ENCODE measurements at places on chromosomes 7 and 10. TPM values are rescaled to one million over a fixed set of nuclear protein-coding genes. Genes with fewer than 3 reads are reported as not detected.
A peak's percentile ranks its signal among the peaks of the same experiment; 100 is the strongest.

- peaks cover 41% of the 10 kb centered on the region for H3K4me1 ChIP-seq
- DNase-seq = peak; percentile 96
- H3K27ac ChIP-seq = no peak overlapping the region
- H3K27me3 ChIP-seq = no peaks in the 10 kb centered on the region
- H3K36me3 ChIP-seq = no peaks in the 10 kb centered on the region
Measured at GRCh38 chr7:28358423-28358868, 53.9 kb upstream of the CREB5 start.

DNA sequence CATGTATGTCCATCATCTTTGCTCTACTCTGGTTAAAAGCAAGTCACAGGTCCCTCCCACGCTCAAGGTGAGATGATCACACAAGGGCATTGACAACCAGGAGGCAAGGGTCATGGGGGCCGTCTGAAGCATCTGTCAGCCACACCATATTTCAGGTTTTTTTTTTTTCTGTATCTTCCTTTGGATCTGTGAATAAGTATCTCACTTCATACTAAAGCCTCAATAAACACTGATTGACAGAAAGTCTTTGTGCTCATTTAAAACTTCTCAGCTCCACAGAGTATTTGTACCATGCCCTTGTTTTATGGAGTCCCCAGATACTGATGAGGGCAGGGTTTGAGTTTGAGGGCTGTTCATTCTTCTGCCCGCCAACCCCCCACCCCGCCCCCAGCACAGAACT is 45.0 kb downstream of the AUTS2 start:
- peaks cover 8% of the 10 kb centered on the region for H3K4me1 ChIP-seq
- no peak overlapping the region for H3K27ac ChIP-seq
- no peak overlapping the region for H3K4me3 ChIP-seq
- DNase-seq = no peak
- no peaks in the 10 kb centered on the region for H3K36me3 ChIP-seq
- no peaks in the 10 kb centered on the region for H3K27me3 ChIP-seq

DNA sequence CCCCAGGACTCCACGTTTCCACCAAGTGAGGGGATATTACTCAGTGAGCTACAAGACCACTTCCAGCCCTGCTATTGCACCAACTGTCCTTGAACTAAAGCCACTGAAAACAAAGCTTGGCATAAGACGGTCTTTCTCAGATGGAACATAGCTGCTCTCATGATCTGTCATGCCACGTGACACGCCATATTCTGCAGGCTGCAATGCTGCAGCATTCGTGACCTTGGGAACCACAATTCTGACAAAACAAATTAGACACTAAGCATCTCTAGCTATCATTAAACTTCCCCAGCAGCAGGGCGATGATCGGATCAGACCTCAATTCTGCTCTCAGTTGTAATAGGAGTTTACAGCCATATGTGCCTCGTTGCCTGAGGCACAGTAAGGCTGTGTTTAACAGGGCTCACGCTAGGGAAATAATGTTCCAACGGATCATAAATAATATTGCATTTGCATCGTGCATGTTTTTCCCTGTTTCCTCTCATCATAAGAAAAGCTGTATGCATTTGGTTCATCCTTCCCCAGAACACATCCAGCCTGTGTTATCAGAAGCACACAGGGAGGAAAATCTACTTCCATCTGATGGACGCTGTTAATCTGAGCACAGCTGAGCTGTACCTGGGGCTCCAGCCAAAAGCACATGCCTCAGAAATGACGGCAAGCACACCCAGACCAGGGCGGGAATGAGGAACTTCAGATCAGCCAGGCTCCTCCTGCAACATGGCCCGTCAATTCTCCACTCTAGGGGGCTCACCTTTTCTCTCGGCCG is 38.6 kb upstream of the CNPY1 start:
- H3K36me3 ChIP-seq = no peaks in the 10 kb centered on the region
- H3K4me3 ChIP-seq = no peak overlapping the region
- no peak for DNase-seq
- H3K27ac ChIP-seq = no peak overlapping the region

DNA sequence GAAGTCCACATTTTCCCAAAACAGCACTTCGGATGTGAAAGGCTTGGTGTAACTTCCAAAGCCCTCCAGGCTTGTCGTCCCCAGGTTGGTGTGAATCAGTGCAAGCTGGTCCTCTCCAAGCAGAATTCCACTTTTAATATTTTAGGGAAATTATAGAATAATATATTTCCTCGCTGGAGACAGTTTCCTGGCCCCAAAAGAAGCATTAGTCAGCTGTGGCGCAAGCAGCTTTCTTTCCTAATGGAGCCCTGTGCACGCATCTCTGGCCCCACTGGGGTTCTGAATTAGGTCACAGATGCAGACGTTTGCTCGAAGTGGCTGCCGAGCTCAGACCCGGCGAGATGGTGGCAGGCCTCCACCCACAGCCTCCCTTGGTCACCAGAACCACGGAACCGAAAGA is 33.3 kb upstream of the MNX1 start:
- DNase-seq = no peak
- 0 out of 2 replicates have a peak, but pooled peaks cover 4% of the 10 kb centered on the region for H3K27me3 ChIP-seq
- H3K4me3 ChIP-seq = no peak overlapping the region

GRCh38 chr7:77528368-77528767 is 8.7 kb upstream of the PTPN12 start:
- no peaks in the 10 kb centered on the region for H3K4me1 ChIP-seq
- H3K27ac ChIP-seq = no peak overlapping the region
- H3K36me3 ChIP-seq = no peaks in the 10 kb centered on the region
- no peak overlapping the region for H3K4me3 ChIP-seq
- no peaks in the 10 kb centered on the region for H3K27me3 ChIP-seq

DNA sequence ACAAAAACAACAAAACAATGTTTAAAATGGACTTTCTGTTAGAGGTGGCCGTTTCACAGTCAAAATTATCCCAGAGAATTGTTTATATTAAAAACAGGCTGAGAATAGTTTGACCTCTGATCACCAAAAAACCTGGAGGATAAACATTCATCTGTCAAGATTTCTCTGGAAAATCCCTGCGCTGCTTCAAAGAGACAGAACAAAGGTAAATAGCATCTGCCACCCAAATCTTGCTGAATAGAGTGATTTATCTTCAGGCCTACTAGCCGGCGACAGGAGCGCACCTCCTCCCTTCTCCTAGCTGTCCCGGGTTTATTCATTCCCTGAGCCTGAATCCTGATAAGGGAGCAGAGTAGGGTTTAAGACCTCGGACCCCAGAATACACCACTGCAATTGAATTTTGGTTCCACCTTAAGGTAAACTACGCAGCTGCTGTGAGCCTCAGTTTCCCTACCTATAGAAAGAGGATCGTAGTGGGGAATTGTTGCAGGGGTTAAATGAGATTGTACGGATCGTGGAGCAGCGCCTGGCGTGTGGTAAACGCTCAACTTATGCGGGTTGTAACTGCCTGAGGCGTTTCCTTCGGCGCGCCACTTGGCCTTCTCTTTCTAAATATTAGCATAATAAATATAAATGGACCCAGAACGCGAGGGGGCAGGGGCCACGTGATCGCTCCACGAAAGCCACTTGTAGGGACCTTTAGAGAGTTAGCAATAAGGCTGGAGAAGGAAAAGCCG is 498 bp upstream of the ST7 start:
- peak overlapping the region; percentile 82 for H3K27ac ChIP-seq
- peak overlapping the region; percentile 90 for H3K4me3 ChIP-seq
- DNase-seq = peak; percentile 75
- 0 out of 2 replicates have a peak, but pooled peaks cover 2% of the 10 kb centered on the region for H3K4me1 ChIP-seq
- H3K36me3 ChIP-seq = no peaks in the 10 kb centered on the region
- H3K27me3 ChIP-seq = no peaks in the 10 kb centered on the region

DNA sequence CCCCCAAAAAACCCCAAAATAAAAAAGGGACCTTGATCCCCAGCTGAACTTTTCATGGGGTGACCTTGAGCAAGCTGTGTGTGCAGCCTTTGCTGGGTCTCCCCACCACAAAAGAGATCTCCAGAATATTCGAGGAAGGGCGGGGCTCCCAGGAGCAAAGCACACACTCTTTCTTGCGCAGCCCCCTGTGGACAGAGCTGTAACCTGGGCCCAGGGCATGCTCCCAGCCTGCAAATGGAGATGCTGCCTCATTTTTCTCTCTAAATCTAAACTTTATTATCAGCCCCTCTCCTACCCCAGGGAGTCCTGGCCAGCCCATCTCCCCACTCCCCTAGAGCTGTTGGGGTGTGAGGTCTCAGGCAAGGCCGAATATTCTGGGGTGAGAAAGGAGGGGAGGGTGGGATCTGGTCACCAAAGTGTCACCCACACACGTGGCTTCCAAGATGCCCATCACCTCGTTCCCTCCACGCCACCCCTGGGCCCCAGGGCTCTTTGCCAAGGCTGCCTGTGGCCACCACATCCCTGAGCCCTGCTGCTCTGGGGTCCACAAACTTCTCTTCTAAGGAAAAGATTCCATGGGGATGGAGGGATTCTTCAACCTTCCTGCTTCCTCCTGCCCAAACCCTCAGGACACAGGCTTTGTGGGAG is 1.7 kb upstream of the CALML3 start:
- no peaks in the 10 kb centered on the region for H3K4me1 ChIP-seq
- no peak overlapping the region for H3K27ac ChIP-seq
- H3K27me3 ChIP-seq = no peaks in the 10 kb centered on the region
- no peaks in the 10 kb centered on the region for H3K36me3 ChIP-seq

- H3K27me3 ChIP-seq = peaks cover 8% of the 10 kb centered on the region
- H3K36me3 ChIP-seq = no peaks in the 10 kb centered on the region
- no peak for DNase-seq
- no peak overlapping the region for H3K27ac ChIP-seq
- no peak overlapping the region for H3K4me3 ChIP-seq
- H3K4me1 ChIP-seq = no peaks in the 10 kb centered on the region
Measured at GRCh38 chr10:123854498-123854897, 37.1 kb downstream of the CPXM2 start.

- H3K4me1 ChIP-seq = no peaks in the 10 kb centered on the region
- DNase-seq = no peak
- no peak overlapping the region for H3K27ac ChIP-seq
- H3K36me3 ChIP-seq = no peaks in the 10 kb centered on the region
Measured at GRCh38 chr10:278707-279106, 143.5 kb downstream of the ZMYND11 start.

- DNase-seq = no peak
- peaks cover 17% of the 10 kb centered on the region for H3K4me1 ChIP-seq
- no peak overlapping the region for H3K27ac ChIP-seq
- no peaks in the 10 kb centered on the region for H3K27me3 ChIP-seq
- H3K4me3 ChIP-seq = no peak overlapping the region
Measured at GRCh38 chr7:157272351-157273207, 64.2 kb upstream of the DNAJB6 start.

GRCh38 chr10:123269017-123269552 is 114.9 kb downstream of the BUB3 start:
- no peak overlapping the region for H3K27ac ChIP-seq
- H3K36me3 ChIP-seq = no peaks in the 10 kb centered on the region
- no peaks in the 10 kb centered on the region for H3K27me3 ChIP-seq
- H3K4me3 ChIP-seq = no peak overlapping the region

GRCh38 chr7:141585592-141586510 is 34.6 kb downstream of the AGK start:
- peak overlapping the region; percentile 33 for H3K27ac ChIP-seq
- H3K27me3 ChIP-seq = no peaks in the 10 kb centered on the region
- peaks cover 8% of the 10 kb centered on the region for H3K4me1 ChIP-seq
- no peak overlapping the region for H3K4me3 ChIP-seq
- H3K36me3 ChIP-seq = peaks cover 2% of the 10 kb centered on the region

DNA sequence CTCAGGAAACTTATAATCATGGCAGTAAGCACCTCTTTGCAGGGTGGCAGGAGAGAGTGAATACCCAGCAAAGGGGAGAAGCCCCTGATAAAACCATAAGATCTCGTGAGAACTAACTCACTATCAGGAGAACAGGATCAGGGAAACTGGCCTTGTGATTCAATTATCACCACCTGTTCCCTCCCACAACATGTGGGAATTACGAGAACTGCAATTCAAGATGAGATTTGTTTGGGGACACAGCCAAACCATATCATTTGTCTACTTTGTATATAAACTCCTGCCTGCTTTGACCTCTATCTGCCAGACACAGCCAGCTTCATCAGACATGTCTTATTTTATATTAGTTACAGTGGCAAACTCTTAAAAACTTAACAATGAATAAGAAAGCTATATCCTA is 50.4 kb downstream of the ARMC3 start:
- H3K36me3 ChIP-seq = no peaks in the 10 kb centered on the region
- peaks cover 17% of the 10 kb centered on the region for H3K4me1 ChIP-seq
- no peaks in the 10 kb centered on the region for H3K27me3 ChIP-seq
- H3K27ac ChIP-seq = no peak overlapping the region
- peak; percentile 49 for DNase-seq

USP6NL gene
- 15.2 TPM for total RNA-seq

RET gene
- total RNA-seq = not detected

ASB10 gene
- not detected for total RNA-seq

INA gene
- not detected for total RNA-seq

Measured in SJCRH30 (cell line).